Skeletal muscle cell (primary cell): ENCODE measurements at places on chromosomes 2 and 18.

- DNase-seq, result no peak
These were observed 1.8 kb downstream of the LAPTM4A start for GRCh38 chr2:20049637-20050036.

GRCh38 chr18:27188309-27188708 lies 3.2 kb upstream of the CHST9 start:
- no peak for DNase-seq

GRCh38 chr2:8575038-8575833 lies 106.6 kb upstream of the ID2 start:
- no peak for DNase-seq

- DNase-seq, result no peak
These were observed 12.0 kb upstream of the RAB31 start for GRCh38 chr18:9696112-9696511.

DNA sequence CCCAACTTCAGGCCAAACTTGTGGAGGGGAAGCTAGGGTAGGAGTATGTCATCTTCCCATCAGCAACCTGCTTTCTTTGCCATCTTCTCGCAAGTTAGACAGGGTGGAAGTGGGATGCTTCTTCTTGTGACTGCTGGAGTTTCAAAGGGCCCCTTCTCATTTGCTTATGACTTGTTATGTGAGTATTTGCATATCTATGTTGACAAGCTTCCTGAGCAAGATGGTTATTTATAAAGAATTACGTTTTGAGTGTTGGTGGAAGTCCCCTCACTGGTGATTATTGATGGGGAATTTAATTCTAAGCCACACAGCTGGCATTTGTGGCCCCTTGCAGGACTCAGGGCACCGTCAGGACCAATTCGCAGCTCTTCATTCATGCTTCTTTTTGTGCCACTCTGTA lies 791.0 kb downstream of the LRRTM4 start:
- DNase-seq, result no peak

GRCh38 chr18:74040459-74041332 lies 106.9 kb downstream of the FBXO15 start:
- DNase-seq, result no peak

DNA sequence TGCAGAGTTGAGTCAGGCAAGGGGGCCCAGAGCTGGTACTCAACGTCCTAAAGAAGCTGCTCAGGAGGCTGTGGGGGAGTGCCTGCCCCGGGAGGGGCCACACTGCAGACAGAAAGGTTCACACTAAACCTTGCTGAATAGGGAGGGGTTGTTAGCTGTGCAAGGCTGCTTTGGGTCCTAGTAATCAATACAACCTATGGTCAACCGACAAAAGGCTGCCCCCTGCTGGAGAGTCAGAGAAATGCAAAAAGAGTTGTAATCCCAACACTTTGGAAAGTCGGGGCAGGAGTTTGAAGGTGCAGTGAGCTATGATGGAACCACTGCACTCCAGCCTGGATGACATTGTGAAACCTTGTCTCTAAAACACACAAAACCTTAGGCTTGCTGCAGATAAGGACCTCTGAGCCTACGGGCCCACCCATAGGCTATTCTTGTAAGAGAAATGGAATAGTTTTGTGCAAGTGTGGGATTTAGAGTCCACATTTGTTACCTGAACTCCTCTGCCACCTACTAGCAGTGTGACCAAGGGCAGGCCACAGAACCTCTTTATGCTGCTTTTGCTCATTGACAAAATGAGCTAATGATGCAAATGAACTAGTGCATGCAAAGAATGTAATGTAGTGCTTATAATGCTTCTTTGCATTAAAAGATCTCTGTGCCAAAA lies 81.5 kb downstream of the PRPF40A start:
- DNase-seq, result no peak

- no peak for DNase-seq
These were observed 101.0 kb downstream of the UNC80 start for GRCh38 chr2:209872675-209873074.

DNA sequence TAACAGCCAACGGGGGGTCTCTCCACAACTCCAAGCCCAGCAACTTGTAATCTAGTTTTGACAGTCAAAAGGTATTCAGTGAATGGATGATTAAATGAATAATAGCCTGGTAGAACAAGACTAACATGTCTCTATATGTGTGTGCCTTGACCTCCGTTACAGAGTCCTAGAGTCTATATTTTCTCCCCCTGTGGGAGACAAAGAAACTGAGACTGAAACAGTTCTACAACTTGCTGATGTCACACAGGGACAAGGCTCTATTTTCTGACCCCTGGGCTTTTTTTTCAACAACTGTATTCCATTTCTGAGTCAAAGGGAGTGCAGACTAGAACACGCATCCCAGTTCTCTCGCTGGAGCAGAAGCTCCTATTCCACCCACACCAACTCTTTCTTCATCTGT lies 223.6 kb upstream of the AGAP1 start:
- no peak for DNase-seq

DNA sequence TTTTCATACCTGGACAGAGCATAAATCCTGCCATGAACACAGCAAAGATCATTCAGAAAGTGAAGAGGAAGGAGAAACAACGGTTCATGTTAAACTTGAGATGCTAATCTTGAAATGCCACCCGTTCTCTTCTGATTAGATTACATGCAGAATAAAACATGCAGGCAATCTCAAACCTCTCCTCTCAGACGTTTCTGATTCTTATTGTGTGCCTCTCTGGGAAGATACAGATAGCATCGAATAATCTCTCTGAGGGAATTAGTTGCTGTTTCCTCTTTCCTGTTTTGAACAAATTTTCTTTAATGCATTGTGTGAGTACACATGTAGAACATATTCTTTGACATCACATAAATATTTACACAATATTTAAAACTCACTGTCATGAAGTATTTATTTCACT lies 313.4 kb downstream of the PRKCE start:
- no peak for DNase-seq
